ENCODE measurements at places on chromosomes 5 and 9.
A peak's percentile ranks its signal among the peaks of the same experiment; 100 is the strongest.

- DNase-seq: peak; percentile 33
Observed at GRCh38 chr9:83992407-83992806, 11.8 kb downstream of the RMI1 start.

- DNase-seq: peak; percentile 69
Observed at GRCh38 chr9:96073531-96074480, 198.3 kb downstream of the ERCC6L2 start.

DNA sequence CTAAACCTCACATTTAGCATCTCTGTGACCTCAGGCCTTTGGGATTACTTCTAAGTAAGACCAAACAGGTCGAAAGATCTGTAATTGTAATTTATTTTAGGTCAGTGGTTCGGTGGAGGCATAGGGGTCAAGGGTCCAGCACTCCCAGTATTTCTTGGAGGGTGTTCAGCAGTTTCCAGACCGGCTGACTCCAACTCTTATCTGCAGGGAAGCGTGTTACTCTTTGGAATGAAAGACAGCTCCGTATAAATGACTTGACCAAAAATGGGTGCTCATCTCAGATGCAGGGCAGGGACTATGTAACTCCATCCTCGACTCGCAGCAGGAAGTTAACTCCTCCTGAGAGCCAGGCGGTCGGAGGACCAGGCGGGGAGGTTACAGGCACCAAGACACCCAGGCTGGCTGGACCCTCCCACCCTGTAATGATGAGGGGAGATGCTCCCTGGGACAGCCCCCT is 620 bp upstream of the VPS13A start:
- DNase-seq: peak; percentile 73

- DNase-seq: peak; percentile 51
Observed at GRCh38 chr5:75368391-75368790, 31.4 kb downstream of the HMGCR start.

DNA sequence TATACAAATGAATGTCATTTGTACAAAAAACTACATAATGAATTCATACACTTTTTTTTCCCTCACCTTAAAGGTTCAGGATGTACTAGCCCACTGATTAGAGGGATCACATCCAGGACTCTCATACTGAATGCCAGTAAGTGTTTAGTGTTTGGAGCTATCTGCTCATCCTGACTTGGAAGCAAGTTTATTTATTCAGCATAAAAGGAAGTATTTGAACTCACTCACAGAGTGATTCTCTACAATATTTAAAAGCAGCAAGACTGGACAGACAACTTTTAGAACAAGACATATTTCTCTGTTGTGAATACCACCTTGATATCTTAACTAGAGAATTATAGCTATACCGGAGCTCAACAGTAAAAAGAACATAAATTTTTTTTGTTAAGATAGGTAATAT is 14.8 kb upstream of the IQGAP2 start:
- no peak for DNase-seq

DNA sequence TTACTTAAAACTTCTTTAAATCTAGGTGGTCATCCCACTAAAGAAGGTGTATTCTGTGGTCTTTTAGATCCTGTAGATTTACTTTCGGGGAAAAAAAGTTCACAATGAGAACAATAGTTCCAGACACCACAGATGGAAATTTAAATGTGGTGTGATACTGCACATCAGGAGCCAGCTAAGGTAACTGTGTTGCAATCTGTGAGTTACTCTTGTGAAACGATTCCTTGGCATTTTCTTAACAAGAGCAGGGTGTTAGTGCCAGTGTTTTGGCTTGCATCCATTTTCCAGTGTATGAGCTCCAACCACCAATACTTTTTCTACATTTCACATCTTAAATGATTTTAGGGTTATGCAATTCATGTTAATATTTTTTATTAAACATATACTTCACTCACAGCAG is 674.5 kb downstream of the CETN3 start:
- DNase-seq: peak; percentile 4

DNA sequence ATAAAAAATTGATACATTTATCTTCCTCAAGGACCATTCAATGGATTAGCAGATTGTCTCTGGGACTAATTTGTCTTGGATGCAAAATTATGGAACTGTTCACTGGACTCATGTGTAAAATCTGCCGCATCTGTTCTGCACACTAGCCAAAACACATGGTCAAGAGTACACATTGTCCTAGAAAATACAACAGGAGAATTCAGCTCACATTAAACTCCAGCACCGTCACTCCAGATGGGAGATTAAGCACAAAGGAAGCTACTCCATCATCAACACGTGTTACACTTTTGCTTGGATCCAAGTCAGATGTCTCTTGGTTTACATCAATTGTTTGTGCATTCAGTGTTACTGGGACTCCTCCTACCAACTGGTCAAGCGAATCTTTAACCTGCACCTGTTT is 28.8 kb downstream of the C5 start:
- DNase-seq: peak; percentile 1

DNA sequence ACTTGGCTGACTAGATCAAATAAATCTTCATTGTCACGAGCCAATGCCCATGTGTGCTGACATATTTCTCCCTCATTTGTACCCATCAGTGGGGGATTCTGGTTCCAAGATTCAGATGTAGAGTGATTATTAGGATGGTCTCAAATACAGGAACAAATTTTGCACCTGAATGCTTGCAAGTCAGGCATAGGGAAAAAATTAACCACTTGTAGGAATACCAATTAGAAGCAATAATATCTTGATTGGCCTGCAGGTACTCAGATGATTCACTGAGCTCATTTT is 69.5 kb downstream of the DMAC1 start:
- no peak for DNase-seq

GRCh38 chr5:39014561-39014960 is 59.6 kb downstream of the RICTOR start:
- peak; percentile 89 for DNase-seq

DNA sequence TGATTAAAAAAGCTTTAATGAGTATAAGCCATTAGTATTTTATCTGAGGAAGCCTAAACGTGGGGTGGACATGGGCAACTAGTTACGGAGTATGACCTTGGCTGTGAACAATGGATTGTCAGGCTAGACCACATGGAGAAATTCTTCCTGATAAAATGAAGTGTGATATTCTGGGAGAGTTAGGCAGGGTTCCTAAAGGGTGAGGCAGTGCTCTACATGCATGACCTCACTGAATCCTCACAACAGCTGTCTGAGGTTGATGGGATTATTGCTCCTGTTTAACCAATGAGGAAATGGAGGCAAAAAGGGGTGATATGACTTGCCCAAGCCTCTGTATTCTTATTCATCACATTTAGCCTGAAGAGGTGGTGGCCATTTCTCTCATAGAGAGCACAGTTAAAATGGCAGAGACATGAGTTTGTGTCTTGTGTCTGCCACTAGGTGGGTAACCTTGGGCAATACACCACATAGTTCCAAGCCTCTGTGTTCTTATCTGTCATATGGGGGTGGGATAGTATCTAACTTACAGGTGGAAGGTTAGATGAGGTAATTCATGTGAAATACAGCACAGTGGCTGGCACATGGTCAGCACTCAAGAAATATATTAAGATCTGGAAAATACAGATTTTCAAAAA is 96.1 kb upstream of the NR3C1 start:
- peak; percentile 57 for DNase-seq

DNA sequence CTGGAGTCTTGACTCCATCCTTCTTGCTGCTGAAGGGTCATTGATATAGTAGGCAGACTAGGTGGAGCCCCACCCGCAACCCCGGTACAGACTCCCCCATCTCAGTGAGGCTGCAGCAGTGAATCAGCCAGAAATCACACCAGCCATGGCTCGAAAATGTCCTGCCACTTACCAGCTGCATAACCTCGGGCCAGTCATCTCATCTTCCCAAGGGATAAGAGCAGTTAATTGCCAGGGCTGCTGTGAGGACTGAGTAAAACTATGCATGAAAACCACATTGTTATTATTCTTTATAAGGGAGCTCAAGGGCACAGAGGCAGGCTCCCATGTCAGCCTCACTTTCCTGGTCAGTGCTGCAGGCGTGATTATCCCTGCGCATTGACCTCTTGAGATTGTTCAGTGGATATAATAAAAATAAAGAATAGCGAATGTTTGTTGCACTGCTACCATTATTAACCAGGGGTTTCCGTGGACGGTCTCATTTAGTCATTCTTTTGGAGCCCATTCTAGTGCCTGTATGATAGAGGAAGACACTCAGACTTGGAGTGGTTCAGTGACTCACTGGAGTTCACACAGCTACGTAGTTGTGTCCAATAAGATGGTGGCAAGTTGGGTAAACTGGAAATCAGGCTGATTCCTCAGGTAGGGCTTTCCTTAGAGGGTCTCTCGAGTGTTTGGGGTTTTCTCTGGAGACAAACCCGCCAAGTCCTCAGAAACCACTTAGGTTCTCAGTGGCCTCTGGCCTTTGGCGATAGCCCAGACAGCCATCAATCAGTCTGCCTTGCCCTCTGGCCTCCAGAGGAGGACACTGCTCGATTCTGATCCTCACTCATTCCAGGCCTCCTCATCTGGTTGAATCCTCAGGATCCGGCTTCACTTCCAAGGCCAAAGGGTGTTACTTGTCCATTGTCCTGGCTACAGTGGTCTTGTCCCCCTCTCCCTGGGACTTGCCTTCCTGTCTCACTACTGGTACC is 39.9 kb downstream of the COL15A1 start:
- peak; percentile 88 for DNase-seq

DNA sequence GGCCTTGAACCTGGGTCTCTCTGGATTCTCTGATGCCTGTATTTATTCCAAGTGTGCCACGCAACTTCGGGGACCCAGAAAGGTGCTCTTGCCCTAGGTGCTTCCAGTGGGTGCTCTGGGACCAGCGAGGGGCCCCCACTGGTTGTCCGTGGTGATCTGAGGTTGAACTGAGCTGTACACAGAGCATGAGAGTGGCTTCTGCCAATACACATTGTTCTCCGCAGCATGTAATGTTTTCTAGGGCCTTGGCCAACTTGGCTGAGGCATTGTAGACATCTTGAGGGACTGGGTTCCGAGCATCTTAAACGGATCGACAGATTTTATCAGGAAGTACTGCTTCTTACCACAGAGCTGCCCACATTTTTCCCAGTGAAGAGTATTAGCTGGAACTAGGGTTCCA is 117.9 kb downstream of the MTX3 start:
- DNase-seq: no peak

DNA sequence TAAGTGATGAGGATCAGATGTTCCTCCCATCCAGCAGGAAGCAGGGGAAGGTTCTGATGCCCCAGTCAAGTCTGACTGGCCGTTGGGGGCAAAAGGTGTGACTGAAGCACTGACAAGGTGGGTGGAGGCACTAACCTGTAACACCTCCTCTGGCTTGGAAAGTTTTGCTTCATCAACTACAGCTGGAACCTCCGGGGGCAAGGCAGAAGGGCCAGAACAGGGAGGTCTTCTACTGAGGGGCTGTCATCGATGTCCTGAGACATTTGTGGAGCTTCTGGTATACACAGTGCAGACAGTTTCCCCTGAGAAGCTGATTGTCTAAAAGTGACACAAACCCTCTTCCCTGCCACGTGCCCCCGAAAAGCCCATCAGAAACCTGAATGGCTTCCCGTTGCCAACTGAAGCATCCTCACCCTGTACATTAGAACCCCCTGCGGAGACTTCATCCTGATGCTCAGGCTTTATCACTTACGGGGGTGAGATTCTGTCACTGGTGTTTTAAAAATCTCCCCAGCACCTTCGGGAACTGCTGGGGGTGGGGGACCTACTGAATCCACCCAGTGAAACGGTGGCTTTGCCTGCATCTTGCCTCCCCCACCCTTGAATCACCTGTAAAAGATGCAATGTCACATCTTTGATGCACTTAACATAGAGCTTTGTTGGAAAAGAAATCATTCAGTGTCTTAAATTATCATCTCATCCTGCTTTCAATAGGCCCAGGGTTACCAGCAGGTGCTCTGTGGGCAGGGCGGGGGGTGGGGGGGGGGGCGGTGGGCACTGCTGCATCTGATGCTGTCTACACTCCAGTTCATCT is 24.6 kb downstream of the TRAF1 start:
- no peak for DNase-seq

DNA sequence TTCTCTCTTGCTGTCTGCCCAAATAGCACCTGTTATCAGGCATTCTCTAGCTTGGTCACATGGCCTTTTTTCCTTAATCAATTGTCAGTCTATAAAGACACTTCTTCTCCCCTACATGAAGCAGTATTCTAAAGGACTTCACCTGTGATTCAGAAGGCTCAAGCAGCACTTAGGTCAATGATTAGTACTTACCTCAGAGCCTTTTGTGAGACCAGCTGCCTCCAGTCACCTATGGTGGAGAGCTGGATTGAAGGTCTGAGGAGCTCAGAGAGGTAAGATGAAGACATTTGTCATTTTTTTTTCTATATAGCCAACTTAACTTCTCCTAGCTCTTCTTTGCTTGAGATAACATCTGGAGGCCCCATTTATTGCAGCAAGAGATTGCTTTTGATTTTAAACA is 278.3 kb upstream of the PCSK5 start:
- DNase-seq: no peak

Measured in amniotic epithelial cell (primary cell).